ENCODE measurements at places on chromosomes 5 and 9.

- no peak for DNase-seq
Measured at GRCh38 chr5:119366540-119366881, 10.7 kb downstream of the TNFAIP8 start.

DNA sequence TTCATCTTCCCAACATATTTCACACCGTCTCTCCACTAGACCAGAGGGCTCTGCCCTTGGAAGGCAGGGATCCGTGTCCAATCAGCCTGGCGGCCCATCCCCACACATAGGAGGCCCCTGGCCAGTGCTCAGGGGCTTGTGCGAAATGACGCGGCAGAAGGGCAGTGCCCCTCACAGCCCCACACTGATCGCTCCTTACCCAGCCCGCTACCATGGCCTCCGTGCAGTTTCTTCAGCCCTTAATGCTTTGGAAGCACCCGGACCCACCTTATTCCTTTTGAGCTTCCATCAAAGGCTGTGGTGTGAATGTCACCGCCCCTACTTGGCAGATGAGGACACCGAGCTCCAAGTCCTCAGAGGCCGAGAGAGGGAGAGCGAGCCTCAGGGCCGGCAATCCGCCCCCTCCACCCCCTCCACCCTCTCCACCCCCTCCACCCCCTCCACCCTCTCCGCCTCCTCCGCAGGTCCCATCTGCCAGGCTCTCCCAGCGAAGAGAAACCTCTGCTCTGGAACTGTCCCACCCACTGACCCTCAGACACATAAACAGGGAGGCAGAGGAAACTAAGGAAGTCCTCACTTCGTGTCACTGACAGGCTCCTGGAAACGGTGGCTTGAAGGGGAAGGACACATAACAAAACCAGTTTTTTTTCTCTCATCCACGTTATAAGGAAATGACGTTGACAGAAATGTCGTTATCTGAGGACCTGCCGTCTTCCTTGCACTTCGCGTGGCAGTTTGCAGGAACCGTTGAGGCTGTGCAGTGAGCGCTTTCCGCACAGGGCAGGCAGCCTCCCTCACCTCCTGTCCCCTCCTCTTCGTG, 13.9 kb downstream of the QSOX2 start:
- DNase-seq = no peak

DNA sequence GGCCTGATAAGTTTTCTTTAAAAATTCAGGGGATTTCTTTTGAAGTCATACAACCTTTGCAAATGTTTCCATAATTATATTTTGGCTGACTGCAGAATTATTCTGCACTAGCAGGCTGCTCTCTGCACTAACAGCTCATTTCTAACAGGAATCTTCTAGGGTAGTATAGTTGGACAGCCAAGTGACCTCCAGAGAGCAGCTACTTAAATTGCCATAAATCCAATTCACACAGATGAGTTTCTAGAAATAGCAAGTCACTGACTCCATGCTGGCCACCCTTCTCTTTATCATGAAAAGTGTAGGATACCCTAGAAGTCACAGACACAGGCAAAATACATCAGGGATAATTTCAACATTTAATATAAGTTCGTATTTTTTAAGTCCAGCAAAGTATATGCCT, 110.9 kb upstream of the TARS1 start:
- no peak for DNase-seq

GRCh38 chr9:36802201-36802920, 229.7 kb downstream of the MELK start:
- no peak for DNase-seq

- no peak for DNase-seq
Measured at GRCh38 chr9:16870596-16871335, at the start of gene BNC2. BNC2 (minus strand) TSS chr9:16870670; CDS start chr9:16870648, 22 bp downstream.

DNA sequence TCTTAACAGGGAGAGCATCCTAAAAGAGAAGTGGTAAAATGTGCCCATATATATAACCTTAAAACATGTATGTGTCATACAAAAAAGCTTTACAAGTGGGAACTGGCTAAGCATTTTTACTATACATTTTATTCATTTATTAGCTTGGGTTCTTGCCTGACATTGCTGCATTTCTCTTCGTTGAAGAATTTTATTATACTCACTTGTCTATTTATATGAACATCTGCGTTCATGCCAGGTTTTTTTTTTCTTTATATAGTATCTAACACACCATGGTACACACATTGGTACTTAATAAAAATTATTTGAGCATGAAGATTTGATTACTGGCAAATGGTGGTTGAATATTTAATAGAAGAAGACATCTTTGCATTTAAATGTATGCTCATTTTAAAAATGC, 492.3 kb downstream of the SPATA31D1 start:
- no peak for DNase-seq

DNA sequence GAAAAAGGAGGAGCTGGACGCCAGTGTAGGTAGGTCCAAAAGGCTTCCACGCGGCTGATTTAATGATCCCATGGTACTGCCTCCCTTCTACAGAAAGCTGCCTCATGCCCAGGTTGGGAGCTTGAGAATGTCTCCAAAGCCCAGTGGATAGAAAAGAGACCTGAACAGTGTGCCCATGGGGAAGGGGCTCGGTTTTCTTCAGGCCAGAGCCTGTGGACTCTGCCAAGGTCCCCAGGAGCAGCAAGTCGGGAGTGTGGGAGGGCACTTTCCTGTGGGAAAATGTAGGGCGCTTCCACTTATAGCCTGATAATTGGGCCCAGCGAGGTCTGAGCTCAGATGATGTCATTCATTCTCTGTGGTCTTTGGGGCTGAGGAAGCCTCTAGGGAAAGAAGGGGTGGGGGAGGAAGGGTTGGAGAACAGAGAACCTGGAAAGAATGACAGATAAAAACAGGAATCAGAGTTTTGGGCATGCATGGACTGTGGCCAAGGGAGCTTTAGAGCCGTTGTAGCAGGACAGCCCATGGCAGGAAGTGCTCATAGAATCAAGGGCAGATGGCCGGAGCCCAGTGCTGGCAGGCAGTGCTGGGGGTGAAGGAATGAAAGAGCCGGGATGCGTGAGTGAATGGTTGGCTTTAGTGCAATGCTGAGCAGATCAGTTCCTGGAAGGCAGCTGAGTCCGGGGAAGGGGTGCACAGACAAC, 42.5 kb upstream of the SH3PXD2B start:
- no peak for DNase-seq

GRCh38 chr5:94908889-94909480, 290.5 kb downstream of the SLF1 start:
- no peak for DNase-seq

DNA sequence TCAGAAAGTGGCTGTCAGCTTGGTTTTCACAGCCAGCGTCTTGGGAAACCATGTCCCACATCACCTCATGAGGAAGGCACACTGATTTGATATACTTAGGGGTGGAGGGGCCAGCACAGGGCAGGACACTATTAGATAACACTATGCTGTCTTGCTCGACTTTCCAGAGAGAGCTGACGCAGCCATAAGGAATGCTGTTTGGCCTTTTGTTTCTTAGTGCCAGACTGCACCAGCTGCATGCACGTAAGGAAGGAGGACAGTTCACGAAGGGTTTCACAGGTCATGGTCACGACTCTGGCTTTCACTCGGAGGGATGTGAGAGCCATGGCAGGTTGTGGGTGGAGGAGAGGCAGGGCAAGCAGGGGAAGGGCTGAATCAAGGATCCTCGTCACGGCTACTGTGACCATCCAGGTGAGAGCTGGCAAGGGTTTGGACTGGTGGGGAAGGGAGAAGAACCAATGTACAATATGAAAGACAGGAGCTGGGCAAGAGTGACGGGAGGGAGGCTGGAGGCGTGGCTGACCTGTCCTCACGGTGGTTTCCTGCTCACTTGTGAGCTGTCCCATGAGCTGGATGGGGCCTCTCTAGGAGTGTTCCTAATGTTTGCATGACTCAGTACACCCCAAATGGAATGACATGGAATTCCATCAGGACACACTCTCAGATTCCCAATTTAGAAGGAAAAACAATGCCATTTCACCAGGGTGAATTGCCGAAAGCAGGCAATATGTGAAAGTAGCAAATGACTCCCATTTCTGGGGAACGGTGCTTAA, 61.7 kb downstream of the OTULIN start:
- DNase-seq = no peak

DNA sequence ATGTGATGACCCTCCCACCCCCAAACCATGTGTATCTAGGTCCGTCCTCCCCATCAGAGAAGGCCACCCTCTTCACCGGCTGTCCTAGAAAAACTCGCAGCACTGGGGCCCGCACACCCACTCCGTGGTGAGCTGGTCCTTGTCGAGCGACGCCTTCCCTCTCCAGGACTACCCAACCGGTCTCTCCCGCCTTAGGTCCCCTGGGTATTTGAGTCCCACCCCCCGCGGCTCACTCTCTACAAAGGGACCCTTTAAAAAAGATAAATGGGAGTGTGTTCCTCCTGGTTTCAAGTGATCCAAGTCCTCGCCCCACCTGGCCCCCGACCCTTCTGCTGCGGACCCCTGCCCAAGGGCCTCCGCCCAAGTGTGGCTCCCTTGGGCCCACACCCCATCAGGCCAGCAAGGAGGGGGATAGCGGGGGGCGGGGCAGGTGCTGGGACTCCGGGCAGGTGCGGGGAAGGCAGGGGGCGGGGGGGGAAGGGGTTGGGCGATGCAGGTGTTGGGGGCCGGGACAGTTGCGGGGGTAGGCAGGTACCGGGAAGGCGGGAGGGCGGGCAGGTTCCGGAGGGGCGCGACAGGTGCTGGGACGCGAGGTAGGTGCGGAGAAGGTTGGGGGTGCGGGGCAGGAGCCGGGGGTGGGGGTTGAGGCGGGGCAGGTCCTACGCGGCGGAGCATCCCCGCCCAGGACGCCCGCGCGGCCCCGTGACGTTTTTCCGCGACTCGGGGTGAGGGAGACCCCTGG, 970 bp upstream of the ARRDC1 start:
- DNase-seq = no peak

DNA sequence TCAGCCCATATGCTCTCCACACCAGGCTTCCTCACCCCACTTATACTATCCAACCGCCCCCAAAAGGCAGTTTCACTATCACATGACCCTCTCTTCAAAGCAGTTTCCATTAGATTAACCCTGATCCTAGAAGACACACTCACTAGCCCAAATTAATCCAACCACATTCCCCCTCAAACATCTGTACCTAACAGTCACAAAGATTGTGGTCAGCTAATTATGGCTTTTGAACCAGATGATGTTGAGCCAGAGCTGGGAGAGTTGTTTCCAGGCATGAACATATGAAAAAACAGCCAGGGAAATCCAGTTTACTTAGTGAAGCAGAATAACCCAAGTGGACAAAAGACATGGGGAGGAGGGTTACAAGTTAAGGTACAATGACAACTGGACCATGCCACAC, 131.2 kb downstream of the SPOCK1 start:
- no peak for DNase-seq

- DNase-seq = no peak
Measured at GRCh38 chr9:127651697-127652610, 39.9 kb downstream of the STXBP1 start.

- DNase-seq = no peak
Measured at GRCh38 chr5:50562694-50563093, 103.7 kb upstream of the PARP8 start.

DNA sequence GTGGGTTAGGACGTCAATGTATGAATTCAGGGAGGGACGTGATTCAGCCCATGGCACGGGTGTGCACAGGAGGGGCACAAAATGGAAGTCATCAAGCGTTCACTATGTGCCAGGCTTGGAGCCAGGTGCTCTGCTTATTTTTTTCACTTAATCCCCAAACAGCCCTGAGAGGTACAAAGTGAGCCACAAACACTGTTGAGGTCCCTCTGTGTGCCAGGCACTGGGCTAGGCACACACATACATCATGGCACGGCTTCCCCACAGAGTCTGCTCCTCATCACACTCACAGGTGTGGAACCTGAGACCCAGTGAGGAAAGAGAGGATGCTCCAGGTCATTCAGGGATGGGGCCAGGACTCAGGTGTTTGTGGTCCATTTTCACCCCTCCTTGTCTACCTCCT, 68.1 kb downstream of the GALNT12 start:
- DNase-seq = no peak

- no peak for DNase-seq
Measured at GRCh38 chr5:15023846-15024245, 152.3 kb upstream of the ANKH start.

GRCh38 chr9:1008216-1008615, 31.8 kb downstream of the DMRT3 start:
- DNase-seq = no peak

DNA sequence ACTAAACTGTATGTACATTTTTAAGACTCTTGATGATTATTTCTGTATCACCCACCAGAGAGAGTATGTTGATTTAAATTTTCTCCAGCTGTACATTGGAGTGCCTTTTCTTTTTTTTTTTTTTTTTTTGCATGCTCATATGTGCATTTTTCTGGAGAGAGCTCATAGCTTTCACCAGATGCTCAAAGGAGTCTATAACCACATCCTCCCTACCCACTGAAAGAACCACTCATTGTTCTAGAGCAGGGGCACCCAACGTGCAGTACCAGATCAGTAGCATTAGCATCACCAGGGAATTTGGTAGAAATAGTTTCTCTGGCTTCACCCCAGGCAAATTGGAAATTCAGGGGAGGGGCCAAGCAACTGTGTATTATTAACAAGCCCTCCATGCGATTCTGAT, 53.9 kb upstream of the TMEM171 start:
- no peak for DNase-seq

DNA sequence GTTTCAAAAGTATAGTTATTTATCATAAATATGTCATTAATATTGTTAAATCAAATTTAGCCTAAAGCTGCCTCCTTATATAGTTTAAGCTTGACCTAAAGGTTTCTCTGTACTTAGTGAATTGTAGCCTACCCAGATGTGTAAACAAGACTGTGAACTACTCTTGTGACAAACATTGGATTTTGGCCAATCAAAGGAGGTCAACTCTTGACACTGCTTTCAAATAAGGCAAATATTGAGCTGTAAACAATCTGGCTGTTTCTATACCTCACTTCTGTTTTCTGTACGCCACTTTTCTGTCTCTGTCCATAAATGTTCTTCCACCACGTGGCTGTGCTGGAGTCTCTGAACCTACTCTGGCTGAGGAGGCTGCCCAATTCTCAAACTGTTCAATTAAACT, 51.2 kb downstream of the FXN start:
- DNase-seq = no peak

GRCh38 chr9:37761511-37761910, 7.9 kb downstream of the TRMT10B start:
- no peak for DNase-seq

DNA sequence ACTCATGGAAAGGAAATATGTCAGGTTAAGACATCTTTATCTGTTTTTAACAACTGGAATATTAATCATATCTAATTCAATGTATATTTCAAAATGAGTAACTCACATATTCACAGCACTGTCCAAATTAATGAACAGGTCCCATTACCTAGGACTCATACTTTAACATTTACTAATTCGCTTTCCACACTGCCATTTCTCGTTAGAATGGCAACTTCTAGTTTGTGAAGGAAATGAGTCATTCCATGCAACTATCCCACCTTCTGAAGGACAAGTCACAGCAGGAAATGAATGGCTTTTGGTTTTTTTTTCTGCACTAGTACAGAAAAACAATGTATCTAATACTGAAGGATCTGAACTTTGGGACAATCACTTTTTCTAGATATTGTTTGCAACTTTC, 24.6 kb upstream of the IFNK start:
- DNase-seq = no peak

Data from stimulated activated CD4-positive, alpha-beta T cell treated with anti-CD3 and anti-CD28 coated beads, Interleukin-15, amount 100 ng/mL, for 1 hour (primary cell).